Activated CD4-positive, alpha-beta T cell treated with anti-CD3 and anti-CD28 coated beads, Interleukin-2, amount 10 ng/mL, durations not matched to agents 7 days and 5 days (primary cell): ENCODE measurements at places on chromosomes 3 and 15. TPM values are rescaled to one million over a fixed set of nuclear protein-coding genes. Genes with fewer than 3 reads are reported as not detected.

The ZDHHC23 gene
- total RNA-seq = 2.8 TPM

DNA sequence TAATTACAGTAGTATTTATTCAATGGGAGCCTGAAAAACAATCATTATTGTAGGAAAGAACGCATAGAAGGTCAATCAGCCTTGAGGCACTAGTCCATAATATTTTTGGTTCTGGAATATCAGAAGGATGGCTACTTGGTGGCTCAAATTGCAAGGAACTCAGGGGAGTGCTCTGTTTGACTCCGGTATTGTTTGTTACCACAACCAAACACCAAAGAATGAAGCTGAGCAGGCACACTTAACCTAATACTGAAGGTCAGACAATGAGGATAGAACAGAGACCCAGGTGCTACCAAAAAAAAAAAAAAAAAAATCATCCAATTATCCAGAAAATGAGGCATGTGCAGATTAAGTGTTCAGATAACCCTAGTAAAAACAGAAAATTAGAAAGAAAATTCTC lies 11.1 kb upstream of the SATB1 start:
- H3K36me3 ChIP-seq = peaks cover 77% of the 10 kb centered on the region
- peak overlapping the region; percentile 90 for H3K27ac ChIP-seq
- no peak for DNase-seq
- peaks cover 57% of the 10 kb centered on the region for H3K4me1 ChIP-seq
- H3K4me3 ChIP-seq = peak overlapping the region; percentile 94

DNA sequence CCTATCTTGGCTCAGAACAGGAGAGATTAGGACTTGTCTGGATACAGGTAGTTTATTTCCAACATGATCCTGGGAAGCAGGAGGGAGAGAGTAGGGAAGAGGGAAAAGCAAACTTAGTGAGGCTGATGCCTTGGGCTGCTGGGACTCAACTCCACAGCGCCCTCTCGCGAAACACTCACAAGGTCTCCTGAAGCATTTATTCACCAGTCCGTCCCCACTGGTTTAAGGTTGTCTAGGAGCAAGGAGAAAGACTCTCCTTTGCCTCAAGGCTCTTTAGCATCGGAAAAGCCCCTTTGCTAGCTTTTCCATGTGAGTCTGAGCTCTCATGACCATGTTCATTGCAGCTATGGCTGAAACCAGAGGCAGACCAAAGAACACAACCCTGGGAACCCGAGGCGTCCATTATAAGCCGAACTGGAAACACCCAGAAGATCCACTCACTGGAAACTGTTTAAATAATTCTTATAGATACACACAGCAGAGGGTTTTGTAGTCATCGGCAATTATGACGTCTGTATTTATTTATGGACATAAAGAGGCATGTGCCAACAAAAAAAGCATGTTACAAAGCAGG lies 244.5 kb downstream of the CD47 start:
- no peaks in the 10 kb centered on the region for H3K36me3 ChIP-seq
- H3K27me3 ChIP-seq = peaks cover 2% of the 10 kb centered on the region
- H3K27ac ChIP-seq = no peak overlapping the region
- DNase-seq = peak; percentile 27
- no peak overlapping the region for H3K4me3 ChIP-seq

The CHRNA3 gene
- total RNA-seq = not detected

DNA sequence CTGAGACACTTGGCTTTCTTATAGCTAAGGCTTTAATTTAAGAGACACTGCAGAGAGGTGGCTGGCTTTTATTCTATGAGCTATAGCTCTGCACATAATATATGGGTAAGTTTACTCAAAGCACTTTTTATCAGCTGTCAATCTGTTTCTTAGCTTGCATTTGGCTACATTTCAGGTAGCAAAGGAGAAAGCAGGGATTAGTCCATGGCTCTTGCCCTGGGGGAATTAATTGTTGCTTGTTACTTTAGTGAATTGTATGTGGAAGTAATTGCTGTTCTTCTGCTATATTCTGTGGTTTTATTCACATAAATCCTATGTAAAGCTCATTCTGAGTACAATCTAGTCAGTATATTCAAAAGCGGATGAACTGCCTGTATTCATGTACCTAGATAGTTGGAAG lies 14.4 kb upstream of the CCDC39 start:
- H3K27me3 ChIP-seq = peaks cover 11% of the 10 kb centered on the region
- no peak overlapping the region for H3K27ac ChIP-seq
- H3K4me3 ChIP-seq = no peak overlapping the region
- no peak for DNase-seq

DNA sequence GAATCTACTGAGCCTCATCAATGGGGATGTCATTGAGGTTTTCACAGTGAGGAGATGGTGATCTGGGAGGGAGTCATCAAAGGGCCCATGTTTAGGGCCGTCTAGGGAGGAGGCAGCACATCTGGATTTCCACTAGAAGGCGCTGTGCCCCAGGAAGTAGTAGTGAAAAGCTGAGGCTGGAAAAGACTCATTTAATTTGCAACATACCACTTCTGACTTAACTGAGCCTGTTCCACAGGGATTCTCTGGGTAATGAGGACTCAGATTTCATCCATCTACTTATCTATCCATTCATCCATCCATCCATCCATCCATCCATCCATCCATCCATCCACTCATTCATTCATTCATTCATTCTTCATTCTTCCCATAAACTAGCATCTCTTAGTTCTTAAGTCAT lies 17.4 kb upstream of the SHF start:
- H3K27ac ChIP-seq = no peak overlapping the region
- H3K27me3 ChIP-seq = peaks cover 16% of the 10 kb centered on the region
- peaks cover 8% of the 10 kb centered on the region for H3K4me1 ChIP-seq
- H3K36me3 ChIP-seq = no peaks in the 10 kb centered on the region

The SRP14 gene
- total RNA-seq = 150 TPM

The CCR9 gene
- total RNA-seq = 0.15 TPM

DNA sequence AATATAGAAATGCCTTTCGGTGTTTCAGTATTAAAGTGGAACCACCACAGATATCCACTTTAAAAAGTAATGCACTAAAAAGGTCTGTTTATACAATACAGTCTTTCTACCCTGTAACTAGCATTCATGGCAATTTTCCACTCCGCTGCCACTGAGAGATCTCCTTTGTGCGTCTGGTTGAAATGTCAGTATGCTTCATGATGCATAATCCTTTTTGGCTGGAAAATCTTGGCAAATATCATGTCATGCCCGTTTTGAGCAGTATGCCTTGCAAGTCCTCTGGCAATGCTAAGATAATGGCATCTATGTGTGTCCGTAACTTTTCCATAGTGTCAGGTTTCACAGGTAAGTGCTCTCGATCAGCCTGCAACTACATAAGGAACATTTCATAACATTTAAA lies 30.8 kb upstream of the ARF4 start:
- H3K27ac ChIP-seq = no peak overlapping the region
- no peaks in the 10 kb centered on the region for H3K4me1 ChIP-seq
- H3K36me3 ChIP-seq = peaks cover 45% of the 10 kb centered on the region
- H3K27me3 ChIP-seq = no peaks in the 10 kb centered on the region
- no peak overlapping the region for H3K4me3 ChIP-seq

The TADA3 gene
- total RNA-seq = 77.6 TPM

DNA sequence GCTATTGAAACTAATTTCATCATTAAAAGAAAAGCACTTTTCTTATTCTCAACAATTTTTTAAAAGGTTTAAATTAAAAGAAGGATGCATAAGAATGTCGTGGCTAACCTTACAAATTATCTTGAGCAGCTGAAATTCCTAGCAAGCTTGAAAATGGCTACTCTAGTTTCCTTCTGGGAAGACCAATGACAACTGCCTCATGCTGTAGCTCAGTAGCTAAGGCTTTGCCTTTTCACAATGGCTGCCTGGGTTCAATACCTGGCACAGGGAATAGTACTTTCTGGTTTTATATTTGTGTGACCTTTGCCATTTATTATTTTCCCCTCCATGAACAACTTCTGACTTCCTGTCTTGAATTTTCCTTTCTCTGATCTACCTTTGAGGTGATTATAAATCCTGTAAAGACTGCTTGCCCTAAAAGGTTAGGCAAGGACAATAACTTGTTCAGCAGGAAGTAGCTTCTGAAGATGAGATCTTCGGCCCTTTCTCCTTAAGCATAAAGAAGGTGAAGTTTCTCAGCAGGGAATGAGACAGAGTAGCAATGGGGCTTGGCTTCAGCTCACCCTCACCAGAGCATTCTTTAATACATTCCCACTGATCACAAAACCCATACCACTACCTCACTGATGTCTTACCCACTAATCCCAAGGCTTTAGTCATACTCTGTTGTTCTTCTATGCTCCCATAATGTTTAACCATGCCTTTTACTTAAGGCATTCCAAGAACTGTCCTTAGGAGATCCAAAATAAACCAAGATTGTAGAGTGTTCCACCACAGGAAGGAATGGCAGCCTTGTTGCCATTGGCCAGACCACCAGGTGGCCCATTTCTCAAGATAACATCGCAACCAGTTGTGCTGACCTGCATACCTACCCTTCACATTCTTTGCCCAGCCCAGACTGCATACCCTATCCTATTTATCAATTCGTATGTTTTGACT lies 276.8 kb downstream of the ULK4 start:
- H3K27me3 ChIP-seq = no peaks in the 10 kb centered on the region
- no peak for DNase-seq

DNA sequence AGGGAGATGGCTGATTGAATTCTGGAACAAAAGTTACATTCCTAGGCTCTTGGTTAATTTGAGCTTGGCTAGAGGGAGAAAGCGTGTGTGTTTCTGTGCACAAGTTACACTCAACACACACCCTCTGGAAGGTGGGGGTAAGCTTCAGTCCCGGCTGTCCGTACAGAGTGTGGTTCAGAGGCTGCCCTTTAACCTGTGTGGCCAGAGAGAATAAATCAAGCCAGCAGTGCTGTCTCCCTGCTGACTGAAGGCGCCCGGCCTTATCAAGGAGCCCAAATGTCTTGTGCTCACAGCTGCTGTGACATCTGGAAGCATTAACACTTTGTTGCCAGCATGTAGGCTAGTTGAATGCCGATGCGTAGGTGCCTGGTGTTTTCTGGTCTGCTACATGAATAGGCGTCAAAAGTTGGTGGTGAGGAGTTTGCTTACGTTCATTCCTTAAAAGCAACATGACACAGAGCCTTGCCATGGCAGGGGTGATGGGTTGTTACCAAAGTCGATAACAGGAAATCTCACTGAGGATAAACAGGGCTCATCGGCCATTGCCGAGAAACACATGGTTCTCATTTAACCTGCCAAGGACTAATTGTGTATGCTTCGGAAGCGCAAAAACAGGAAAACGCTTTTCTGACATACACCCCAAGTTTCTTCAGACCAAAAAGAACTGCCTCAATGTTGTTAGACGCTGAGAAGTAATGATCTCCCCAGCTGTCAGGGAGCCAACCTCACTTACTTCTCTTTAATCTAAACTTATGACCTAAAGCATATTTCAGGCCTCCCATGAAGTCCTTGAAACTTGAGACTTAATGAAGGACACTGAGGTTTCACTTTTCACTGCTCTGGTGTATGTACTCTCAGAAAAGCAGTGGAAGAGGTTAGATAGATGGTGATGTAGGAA lies 95.8 kb upstream of the CTDSPL start:
- no peaks in the 10 kb centered on the region for H3K36me3 ChIP-seq
- no peak overlapping the region for H3K4me3 ChIP-seq
- peaks cover 7% of the 10 kb centered on the region for H3K27me3 ChIP-seq
